ENCODE measurements at places on chromosomes 6 and 20.

GRCh38 chr6:131225959-131226358, 90.7 kb downstream of the AKAP7 start:
- no peak for DNase-seq

GRCh38 chr6:2020909-2021308, 224.5 kb downstream of the GMDS start:
- DNase-seq = no peak

GRCh38 chr6:80388507-80388906, 282.0 kb downstream of the BCKDHB start:
- DNase-seq = no peak

DNA sequence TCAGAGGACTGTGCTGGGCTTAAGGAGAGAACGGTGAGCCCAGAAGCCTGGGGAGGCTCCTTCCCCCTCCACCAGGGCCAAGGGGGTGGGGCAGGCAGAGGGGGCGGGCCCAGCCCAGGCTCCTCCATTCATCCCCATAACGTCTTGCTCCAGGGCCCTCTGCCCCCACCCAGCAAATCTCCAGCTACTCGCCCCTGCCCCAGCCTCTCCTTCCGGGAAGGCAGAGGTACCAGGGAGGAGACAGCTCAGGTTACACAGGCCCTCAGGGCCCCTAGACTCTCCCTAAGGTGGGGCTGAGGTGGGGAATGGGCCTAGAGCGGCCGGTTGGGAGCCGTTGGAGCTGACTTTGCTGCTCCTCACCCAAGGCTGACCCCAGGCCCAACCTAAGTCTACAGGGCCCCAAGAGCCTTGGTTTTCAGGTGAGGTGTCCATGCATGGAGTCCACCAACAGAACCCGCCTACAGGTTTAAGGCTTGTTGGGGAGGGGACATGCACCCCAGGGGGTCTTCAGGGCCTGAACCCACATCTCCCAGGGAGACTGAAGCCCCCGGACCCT, 1.2 kb downstream of the LAMA5 start:
- peak; percentile 84 for DNase-seq

DNA sequence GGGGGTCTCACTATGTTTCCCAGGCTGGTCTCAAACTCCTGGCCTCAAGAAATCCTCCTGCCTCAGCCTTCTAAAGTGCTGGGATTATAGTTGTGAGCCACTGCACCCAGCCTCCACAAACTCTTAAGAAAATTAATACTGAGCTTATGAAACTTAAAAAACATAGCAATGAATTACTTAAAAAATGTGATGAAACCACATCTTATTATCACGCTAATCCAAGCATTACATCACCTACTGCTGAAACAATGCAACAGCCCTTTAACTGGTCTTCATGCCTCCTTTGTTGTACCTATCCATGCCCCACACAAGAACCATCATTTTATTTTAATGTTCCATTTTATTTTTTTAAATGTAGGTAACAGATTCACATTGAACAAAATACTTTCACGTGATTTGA, 24.9 kb downstream of the SESN1 start:
- no peak for DNase-seq

DNA sequence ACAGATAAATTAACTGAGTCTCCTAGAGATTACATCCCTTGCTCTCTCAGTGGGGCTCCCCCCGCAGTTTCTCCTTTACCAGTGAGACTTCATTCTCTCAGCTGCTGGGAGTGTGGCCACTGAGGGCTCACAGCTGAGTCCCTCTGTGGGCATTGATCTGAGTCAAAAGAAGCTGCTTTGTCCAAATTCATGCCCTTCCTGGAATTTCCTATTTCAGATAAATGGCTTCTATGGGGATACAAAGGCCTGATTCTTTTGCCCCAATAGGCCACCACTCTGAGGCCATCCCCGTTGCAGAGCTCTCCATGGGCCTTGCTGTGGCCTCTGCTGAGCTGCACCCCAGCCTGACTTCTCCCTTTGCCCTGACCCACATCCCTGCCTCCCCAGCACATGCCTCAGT, 10.0 kb downstream of the CST5 start:
- no peak for DNase-seq

DNA sequence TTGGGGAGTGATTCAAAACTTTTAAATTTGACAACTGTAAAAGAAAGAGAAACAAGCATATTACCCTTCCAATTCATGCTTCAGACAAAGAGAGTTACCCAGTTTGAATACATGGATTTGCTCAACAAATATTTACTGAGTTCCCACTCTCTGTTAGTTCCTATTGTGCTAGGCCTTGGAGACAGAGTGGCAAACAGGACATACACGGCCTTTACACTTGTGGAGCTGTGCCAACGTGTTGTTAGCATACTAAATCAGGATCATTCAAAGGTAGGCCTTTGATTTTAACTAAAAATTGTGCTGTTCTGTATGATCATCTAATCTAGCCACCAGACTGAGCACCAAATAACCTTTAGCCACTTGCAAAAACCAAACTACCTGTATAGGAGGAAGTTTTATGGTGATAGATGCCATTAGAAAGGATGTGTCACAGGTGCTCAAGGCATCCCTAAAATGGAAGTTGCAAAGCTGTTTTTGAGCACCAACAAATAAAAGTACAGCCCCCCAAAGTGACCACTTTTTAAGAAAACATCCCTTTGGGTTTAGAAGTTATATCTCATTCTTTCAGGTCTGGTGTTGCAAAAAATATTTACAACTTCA, 84.5 kb downstream of the CHD6 start:
- no peak for DNase-seq

DNA sequence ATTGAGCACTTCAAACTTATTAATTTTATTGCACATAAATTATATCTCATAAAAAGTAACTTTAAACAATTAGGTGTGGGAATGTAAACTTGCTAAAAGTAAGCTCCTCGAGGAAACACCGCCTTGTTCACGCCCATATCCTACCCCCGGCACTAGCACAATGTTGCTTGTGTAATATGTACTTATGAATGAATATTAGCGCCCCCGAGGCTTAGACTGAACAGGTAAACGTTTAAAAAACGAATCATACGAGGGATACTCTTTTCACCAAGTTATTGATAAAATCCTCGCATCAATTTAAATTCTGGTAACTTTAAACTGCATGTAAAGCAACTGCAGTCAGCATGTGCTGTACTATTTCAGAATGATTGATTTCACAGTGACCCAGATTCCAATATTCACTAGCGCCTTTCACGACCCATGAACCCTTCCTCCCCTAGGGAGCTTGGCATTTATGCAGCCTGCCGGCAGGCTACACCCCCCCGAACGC, 637 bp downstream of the TFB1M start:
- peak; percentile 43 for DNase-seq

DNA sequence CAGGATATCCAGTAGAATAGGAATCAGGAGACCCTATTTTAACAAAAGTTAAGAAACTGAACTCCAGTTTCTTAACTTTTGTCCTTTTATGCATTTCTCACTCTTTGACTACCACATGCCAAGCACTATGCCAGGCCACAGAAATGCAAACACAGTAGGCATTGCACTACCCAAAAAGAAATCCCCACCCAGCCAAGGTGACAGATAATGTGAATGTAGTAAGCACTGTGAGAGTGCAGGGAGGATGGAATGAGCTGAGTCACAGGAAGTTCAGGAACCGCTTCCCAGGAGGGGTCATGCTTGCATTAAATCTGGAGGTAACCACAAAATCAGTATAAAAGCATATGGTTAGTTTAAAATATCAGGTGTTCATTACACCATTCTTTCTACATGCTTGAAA, 20.1 kb upstream of the FAM83C start:
- DNase-seq = no peak

- DNase-seq = no peak
Measured at GRCh38 chr20:9145142-9145541, 76.3 kb downstream of the PLCB4 start.

GRCh38 chr20:1086277-1087213, 31.9 kb upstream of the PSMF1 start:
- no peak for DNase-seq

GRCh38 chr6:111784433-111784832, 88.8 kb downstream of the FYN start:
- DNase-seq = no peak

- DNase-seq = no peak
Measured at GRCh38 chr6:16973051-16973450, 128.8 kb upstream of the STMND1 start.

DNA sequence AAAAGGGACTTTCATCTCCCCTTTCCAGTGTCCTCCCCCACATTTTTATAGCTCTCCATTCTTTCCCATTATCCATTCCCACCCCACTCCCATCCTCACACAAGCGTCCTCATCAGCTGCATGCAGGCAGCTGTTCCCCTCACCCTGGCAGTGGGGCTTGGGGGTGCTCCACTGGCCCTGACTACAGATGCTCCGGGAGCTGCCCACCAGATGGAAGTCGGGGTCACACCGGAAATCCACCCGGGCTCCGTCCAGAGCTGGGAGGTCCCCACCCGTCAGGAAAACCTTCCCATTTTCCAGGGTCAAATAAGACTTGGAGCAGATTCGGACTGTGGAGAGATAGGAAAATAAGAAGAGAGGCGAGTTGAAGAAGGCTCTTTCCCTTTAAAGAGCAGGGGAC, 2.7 kb downstream of the GABBR1 start:
- DNase-seq = no peak

GRCh38 chr20:63179687-63180568, 36.0 kb downstream of the YTHDF1 start:
- DNase-seq = no peak

Measured in trophoblast cell (in vitro differentiated cells and primary cell).